Stimulated activated CD8-positive, alpha-beta memory T cell treated with anti-CD3 and anti-CD28 coated beads, Interleukin-2, amount 100 ng/mL, for 1 hour (primary cell): ENCODE measurements at places on chromosomes 3 and 15.

GRCh38 chr3:12613250-12613649, 50.7 kb downstream of the RAF1 start:
- no peak for DNase-seq

DNA sequence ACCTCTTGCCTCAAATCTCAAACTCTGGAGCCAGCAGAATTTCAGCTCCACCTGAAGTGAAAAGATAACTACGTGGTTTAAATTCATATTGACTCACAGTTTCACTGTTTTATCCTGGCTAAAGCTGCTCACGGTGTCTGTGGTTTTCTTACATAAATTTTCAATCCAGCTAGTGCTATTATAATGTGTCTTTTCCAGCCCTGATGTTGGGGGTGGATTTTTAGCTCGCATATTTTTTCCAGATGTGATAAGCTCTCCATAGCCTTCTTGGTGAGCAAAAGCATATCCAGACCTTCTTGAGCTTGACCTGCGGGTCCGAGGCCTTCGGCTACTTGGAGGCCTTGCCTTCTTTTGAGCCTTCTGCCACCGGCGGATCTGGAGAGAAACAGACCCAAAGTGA, 239.3 kb downstream of the DTWD1 start:
- no peak for DNase-seq

DNA sequence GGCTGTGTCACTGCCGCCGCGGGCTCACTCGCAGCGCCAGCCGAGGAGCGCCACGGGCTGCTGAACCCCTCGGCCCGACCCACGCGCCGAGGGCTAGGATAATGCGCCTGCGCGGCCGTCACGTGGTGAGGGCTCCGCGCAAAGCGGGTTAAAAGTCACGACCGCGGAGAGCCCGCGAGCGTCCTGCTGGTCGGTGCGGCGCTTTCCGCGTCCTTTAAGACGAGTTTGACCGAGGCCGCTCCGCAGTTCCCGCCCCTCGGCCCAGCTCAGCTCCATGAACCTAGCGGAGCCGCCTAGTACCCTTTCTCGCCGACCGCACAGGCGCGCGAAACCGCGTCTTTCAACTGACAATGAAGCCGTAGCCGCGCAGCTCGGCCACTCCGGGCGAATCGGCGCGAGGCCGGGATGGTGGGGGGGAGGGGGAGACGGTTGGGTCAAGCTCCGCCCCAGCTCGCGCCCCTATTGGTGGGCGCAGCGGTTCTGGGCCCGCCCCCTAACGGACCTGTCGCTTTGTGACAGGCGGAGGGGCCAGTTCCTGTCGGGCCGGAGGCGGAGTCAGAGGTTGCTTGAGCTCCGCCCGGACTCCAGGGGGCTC, 636 bp upstream of the STT3B start:
- DNase-seq, result peak; percentile 99

GRCh38 chr15:54212635-54213034, 234.4 kb downstream of the UNC13C start:
- no peak for DNase-seq

DNA sequence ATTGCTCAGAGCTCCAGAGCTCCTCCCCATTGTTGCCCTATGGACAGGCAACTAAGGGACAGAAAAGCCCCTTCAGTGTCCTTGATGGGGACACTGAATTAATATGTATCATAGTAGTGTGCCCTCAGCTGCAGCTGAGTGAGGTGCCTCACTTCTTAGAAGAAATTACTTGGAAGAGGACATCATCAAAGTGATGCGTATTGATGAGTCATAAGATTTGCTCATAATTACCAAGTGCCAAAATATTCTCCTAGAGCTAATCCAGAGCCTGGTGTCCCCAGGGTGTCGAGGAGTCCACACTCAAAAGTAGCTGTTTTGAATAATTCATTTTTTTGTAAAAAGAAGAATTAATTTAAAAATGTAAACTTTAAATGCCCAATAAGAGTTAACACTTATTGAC, 200.7 kb upstream of the SEMA6D start:
- DNase-seq, result no peak

DNA sequence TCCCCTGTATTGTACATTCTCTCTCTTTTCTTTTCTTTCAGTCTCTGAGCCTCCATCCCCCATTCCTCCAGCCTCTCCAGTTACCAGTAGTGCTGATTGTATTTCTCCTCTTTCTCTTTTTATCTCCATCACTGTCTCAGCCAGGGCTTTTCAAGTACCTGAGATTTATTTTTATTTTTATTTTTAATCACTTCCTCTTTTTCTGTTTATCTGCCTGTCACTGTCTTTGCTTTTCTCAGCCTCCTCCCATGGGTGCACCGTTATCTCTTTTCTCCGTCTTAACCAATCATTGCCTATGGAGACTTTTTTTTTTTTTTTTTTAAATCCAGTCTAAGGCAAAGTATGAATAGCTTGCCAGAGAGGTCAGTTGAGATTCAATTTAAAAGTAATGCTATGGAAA, 359.3 kb downstream of the GAP43 start:
- DNase-seq, result no peak

DNA sequence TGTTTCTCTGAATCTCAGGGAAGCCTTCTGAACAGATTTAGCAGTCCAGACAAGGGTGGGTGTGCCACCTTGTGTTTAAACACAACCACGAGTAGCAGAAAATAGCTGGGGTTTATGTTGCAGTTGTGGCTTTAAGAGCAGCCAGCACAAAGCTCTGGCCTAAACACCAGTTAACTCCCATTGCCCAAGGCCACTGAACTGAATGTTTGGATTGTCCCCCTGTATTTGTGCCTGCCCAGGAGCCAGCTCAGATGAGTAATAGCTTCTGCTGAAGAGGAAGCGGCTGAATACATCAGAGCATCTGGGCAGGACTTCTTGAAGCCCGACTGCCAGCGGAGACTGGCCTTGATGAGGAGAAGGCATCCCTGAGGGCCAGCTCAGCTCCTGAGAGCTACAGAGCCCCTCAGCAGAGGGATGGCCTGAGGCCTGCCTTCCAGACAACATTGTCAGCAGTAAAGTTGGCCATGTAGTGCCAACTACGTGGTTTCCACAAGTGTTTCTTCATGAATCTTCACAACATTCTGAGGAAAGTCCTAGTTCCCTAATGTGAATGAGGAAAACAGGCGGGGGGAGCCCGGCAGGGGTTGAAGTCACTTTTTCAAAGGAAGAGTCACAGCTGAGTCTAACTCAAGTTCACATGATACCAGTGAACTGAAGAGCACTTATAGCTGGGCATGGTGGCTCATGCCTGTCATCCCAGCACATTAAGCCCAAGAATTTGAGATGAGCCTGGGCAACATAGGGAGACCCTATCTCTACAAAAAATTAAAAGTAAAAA, 65.8 kb upstream of the ZBTB38 start:
- no peak for DNase-seq

- DNase-seq, result no peak
These were observed 312.9 kb downstream of the RORA start for GRCh38 chr15:60916032-60916678.

GRCh38 chr3:61765157-61765876, 203.9 kb downstream of the PTPRG start:
- DNase-seq, result no peak

DNA sequence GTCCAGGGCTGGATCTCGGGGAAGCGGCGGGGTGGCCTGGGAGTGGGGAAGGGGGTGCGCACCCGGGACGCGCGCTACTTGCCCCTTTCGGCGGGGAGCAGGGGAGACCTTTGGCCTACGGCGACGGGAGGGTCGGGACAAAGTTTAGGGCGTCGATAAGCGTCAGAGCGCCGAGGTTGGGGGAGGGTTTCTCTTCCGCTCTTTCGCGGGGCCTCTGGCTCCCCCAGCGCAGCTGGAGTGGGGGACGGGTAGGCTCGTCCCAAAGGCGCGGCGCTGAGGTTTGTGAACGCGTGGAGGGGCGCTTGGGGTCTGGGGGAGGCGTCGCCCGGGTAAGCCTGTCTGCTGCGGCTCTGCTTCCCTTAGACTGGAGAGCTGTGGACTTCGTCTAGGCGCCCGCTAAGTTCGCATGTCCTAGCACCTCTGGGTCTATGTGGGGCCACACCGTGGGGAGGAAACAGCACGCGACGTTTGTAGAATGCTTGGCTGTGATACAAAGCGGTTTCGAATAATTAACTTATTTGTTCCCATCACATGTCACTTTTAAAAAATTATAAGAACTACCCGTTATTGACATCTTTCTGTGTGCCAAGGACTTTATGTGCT, 527 bp downstream of the B2M start:
- peak; percentile 47 for DNase-seq

GRCh38 chr3:53243165-53243564, 12.7 kb downstream of the TKT start:
- DNase-seq, result no peak

- DNase-seq, result no peak
These were observed 11.9 kb downstream of the LEKR1 start for GRCh38 chr3:156838035-156838434.

DNA sequence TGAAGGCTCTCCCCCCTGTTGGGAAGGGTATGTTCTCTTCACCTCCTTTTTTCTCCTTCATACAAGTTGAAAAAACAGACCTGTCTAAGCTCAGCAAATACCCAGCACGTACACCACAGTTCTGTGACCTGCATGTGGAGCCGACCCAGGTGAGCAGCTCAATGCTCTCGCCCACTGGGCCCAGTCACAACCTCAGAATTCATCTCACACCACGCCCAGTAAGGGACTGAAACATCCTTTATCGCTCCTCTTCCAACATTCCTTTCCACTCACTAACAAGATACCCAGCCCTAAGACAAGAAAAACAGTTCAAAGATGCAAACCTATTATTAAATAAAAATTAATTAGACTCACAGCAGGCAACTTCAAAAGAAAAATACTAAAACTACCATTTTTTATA, 68.9 kb downstream of the FOXP1 start:
- no peak for DNase-seq

GRCh38 chr3:188400494-188401243, 246.7 kb downstream of the LPP start:
- no peak for DNase-seq

DNA sequence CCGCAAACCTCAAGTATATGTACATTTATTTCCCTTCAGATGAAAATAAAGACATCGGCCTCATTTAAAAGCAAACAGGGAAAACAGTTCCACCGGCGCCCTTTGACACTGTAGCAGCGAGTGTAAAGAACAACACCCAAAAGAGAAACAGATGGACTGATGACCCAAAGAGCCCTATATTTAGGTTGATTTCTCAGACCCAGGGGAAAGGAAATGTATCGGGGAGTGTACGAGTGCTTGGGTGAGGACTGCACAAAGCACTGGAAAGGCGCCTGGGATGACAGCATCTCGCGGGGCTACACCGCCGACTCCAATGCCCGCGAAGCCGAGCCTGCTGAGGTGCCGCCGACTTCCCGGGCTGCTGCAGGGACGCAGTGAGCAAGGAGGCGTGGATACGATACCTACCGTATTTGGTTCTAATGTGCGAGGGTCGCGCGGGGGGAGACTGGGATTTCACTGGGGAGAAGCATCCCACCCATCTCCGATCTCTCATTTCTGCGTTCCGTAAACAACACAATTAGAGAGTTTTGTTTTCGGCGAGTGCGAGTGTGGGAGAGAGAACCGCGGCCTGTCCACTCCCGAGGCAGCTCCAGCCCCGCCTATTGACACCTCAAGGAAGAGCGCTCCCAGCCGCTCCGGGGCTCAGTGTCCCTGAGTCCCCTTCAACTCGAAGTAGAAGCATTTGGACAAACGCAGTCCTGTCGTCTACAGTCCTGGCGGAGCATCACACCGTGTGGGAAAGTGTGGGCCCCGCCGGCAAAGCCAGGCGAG, 2.0 kb downstream of the MECOM start:
- DNase-seq, result no peak

DNA sequence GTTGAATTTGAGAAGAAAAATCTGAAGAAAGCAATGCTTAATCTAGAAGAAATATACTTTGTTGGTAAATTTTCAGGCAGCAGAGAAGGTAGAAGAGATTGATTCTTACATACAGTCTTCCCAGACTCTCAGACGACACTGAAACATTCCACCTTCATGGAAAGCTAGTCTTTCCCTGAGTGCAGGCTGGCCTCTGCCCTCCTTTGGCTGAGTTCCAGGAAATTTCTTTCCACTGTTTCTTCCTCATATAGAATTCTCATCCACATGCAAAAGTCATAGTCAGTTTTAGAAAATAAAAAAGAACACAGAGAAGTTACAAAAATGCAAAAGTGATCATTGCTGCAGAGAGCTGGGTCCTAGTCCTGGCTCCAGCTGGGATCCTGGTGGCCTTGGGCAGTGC, 142.5 kb upstream of the PRR23C start:
- DNase-seq, result no peak

GRCh38 chr3:173921732-173922131, 524.2 kb downstream of the NLGN1 start:
- no peak for DNase-seq

DNA sequence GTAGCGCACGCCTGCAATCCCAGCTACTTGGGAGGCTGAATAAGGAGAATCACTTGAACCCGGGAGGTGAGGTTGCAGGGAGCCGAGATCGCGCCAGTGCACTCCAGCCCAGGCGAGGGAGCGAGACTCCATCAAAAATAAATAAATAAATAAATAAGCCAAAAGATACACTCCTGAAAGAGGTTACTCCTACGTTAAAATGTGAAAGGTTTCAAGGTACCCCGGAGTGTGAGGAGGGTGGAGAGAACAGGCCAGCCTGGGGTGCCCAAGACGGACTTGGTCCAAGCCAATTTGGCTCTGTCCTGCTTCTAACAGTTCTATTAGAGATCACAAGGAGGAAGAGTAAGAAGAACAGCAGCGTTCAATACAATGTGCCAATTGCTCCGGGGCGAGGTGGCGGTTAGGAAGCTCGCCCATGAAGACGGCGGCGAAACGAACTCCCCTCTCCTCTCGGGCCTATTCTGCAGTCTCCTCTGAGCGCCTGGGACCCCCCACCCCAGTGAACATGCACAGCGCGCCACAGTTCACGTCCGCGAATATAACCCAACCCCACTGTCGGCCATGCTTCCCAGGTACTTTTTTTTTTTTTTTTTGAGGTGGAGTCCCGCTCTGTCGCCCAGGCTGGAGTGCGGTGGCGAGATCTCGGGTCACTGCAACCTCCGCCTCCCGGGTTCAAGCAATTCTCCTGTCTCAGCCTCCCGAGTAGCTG, 942 bp downstream of the ELP6 start:
- no peak for DNase-seq

DNA sequence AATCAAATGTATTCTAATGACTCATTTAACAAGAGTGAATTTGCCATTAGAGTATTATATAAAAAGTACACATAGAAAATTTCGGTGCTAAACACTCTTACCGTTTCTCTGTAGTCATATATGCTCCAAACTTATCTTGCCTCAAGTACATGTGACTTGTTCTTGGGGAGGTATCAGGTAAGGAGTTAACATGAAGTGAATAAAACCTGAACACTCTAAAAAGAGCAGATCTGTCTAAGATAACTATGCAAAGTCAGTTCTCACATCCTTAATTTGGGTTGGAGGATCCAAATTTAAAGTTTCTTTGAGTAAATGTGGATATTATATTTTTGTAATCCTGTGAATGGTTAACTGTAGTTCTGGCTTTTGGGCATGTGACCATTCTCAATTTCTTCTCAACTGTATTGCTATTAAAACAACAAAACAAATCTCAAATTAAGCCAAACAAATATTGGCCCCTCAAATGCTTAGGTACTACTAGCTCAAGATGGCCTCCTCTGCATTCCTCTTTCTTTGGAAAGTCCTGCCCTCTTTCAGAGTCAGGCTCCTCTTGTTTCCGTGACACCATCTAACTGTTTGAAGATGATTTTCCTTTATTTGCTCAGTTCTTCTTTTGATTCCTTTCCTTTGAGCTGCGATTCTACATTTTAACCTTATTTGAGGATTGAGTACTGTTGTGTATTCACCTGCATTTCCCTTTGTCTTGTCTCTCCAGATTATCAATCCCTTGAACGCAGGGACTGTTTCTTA, 4.2 kb downstream of the EDEM1 start:
- DNase-seq, result no peak

GRCh38 chr3:106560451-106560966, 691.7 kb upstream of the CBLB start:
- DNase-seq, result no peak

GRCh38 chr3:29011966-29012365, 268.9 kb upstream of the RBMS3 start:
- no peak for DNase-seq
